ENCODE measurements at places on chromosomes 16 and 17.

- no peak for DNase-seq
Observed at GRCh38 chr16:89815639-89816348, 653 bp downstream of the FANCA start.

- no peak for DNase-seq
Observed at GRCh38 chr17:77489239-77489892, 348.6 kb downstream of the SEC14L1 start.

DNA sequence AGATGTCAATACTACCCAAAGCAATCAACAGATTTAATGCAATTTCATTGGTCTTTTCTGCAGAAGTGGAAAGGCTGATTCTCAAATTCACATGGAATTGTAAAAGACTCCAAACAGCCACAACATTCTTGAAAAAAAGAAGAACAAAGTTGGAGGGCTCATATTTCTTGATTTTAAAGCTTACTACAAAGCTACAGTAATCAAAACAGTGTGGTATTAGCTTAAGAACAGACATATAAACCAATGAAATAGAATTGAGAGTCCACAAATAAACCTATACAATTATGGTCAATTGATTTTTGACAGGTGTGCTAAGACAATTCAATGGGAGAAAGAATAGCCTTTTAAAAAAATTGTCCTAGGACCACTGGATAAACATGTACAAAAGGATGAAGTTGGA lies 14.4 kb upstream of the ABCC1 start:
- no peak for DNase-seq

- DNase-seq, result no peak
Observed at GRCh38 chr16:49085686-49086085, 196.0 kb downstream of the CBLN1 start.

- DNase-seq, result no peak
Observed at GRCh38 chr17:8465759-8466158, 30.1 kb downstream of the NDEL1 start.

GRCh38 chr16:87134628-87134995 lies 182.6 kb downstream of the C16orf95 start:
- DNase-seq, result no peak

DNA sequence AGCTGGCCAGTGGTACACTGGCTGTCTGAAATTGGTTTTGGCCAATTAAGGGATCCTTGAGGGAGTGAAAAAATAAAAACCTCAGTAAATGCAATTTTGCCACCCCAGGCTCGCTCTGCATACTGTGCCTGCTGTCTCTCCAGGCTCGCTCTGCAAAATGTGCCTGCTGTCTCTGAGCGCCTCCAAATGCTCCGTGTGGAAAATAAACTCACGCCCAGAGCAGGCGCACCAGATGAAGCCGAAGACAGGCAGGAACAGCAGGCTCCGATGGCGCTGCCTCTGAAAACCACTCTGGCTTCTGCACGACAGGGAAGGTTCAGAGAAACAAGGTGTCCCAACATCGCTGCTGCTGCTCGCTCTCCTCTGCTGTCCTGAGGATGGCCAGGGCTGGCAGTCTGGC lies 29.1 kb downstream of the SNN start:
- DNase-seq, result no peak

GRCh38 chr17:42362245-42362961 lies 25.8 kb downstream of the STAT3 start:
- DNase-seq, result no peak

DNA sequence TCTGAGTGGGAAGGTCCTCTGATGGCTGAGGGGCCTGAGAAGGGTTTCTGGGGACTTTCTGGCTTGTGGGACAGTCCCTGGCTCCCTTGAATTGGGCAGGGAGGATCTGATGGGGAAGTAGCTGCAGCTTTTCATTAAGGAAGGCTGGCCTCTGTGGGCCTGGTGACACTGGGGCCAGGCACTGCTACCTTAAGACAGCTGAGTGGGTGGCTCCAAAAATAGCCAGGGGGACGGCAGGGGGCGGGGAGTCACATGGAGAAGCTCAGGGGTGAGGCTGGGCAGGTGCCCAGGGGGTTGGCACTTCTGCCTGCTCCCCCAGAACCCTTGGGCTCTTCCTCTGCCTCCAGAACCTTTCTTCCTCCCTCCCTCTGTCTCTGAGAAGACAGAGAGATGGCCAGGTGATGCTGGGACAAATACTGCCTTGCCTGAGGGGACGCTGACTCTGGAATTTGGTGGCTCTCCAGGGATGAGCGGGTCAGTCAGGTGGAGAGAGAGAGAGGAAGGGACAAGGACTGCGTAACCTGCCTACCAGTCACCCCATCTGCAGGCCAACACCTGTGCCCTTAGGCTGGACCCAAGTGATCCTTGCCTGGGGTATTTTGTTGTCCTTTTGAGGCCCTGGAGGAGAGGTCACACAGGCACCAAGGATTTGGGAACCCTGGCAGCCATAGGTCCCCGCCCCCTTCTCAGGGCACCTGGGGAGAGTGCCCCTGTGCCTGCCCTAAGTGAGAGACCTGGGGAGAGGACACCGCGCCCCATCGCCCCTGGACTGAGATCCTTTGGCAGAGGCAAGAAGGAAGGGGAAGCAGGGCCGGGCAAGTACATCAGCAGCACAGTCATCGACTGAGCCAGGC lies 1.7 kb upstream of the SGCA start:
- no peak for DNase-seq

- peak; percentile 47 for DNase-seq
Observed at GRCh38 chr17:47850692-47851573, at the start of gene SP6. TSS of gene SP6 (minus strand) at chr17:47851163. CDS start at chr17:47848429, 2,734 bp downstream.

GRCh38 chr17:72273289-72274056 lies 152.7 kb downstream of the SOX9 start:
- DNase-seq, result no peak

- no peak for DNase-seq
Observed at GRCh38 chr16:83110269-83110668, 483.5 kb downstream of the CDH13 start.

GRCh38 chr17:65544672-65545071 lies 16.8 kb downstream of the AXIN2 start:
- DNase-seq, result no peak

- no peak for DNase-seq
Observed at GRCh38 chr17:63819131-63819530, 8.1 kb upstream of the PSMC5 start.

- DNase-seq, result no peak
Observed at GRCh38 chr16:71867939-71868338, 16.0 kb downstream of the ZNF821 start.

DNA sequence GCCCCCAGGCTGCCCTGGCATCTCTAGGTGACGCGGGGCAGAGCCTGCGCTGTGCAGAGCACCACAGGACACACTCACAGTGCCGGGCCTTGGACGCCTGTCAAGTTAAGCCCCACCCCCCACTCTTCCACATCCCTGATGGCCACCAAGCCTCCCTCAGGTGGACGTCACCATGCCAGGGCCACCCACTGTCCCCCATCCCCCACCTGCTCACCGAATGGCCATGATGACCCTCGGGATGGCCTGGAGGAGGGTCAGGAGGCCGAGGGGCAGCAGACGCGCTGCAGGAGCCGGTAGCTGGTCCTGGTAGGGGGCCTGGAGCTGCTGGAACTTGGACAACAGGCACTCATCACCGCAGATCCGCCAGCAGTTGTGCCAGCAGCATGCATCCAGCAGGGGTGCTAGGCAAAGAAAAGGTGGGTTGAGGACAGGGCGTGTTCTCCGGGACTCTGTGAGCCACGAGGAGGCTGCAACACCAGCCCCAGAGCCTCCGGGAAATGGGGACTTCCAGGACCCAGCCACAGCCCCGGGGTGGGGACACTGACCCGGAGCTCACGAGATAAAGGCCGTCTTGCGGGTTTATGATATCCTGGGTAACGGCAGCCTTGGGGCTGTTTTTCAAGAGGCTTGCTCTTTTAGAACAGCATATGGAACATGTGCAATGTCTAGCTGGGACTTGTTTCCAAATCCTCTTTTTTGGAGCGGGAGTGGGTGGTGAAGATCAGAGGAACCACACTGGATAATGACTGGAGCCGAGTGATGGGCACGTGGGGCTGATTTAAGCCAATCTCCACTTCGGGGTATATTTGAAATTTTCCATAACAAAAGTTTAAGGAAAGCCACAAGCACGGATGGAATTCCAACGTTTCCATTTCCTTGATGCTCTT lies 11.4 kb downstream of the C16orf95 start:
- DNase-seq, result no peak

GRCh38 chr17:13619462-13619861 lies 17.7 kb upstream of the HS3ST3A1 start:
- no peak for DNase-seq

GRCh38 chr17:51703361-51704341 lies 443.3 kb downstream of the UTP18 start:
- no peak for DNase-seq
